ENCODE measurements at places on chromosomes 3 and 15. TPM values are rescaled to one million over a fixed set of nuclear protein-coding genes. Genes with fewer than 3 reads are reported as not detected.

The KLHL40 gene
- total RNA-seq = not detected

The HCLS1 gene
- 33.8 TPM for total RNA-seq

The IGF2BP2 gene
- total RNA-seq = 4.1 TPM

The FRMD5 gene
- 0.33 TPM for total RNA-seq

The FBXO45 gene
- 7.5 TPM for total RNA-seq

The RHOV gene
- total RNA-seq = not detected

The ADAMTS9 gene
- total RNA-seq = 105 TPM

The POLQ gene
- 0.48 TPM for total RNA-seq

The IGSF10 gene
- 2.2 TPM for total RNA-seq

The MORC1 gene
- not detected for total RNA-seq

The CCR9 gene
- total RNA-seq = not detected

- no peak for DNase-seq
These were observed 13.6 kb upstream of the AHSG start for GRCh38 chr3:186599142-186599784.

DNA sequence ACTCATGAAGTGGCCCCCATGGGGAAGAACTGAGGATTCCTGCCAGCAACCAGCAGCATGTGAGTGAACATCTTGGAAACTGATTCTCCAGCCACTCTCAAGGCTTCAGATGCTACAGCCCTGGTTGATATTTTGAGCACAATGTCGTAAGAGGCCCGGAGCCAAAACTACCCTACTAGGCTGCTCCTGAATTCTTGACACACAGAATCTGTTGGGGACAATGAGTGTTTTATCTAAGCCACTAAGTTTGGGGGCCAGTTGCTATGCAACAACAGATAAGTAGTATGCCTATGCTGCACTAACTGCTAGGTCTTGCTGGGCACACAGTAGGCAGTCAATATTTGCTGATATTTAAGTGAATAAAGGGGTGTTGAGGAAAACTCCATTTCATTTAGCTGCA lies 89.9 kb upstream of the CHL1 start:
- DNase-seq = no peak

DNA sequence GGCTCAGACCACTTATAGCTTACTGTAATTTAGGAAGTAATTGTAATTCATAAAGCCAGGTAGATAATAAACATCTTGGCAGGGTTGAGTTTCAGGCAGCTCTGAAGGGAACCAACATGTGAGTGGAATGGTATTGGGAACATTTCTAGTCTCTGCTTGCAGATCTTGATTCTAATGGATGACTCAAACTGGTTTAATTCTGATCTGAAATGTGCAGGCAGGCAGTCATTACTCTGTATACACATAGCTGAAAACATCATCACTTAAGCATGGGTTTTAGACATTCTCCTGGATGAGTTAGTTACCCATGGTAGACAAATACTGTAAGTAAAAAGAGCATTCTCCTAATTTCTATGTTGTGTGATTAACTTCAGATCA lies 317.0 kb upstream of the TPRG1 start:
- DNase-seq = no peak

DNA sequence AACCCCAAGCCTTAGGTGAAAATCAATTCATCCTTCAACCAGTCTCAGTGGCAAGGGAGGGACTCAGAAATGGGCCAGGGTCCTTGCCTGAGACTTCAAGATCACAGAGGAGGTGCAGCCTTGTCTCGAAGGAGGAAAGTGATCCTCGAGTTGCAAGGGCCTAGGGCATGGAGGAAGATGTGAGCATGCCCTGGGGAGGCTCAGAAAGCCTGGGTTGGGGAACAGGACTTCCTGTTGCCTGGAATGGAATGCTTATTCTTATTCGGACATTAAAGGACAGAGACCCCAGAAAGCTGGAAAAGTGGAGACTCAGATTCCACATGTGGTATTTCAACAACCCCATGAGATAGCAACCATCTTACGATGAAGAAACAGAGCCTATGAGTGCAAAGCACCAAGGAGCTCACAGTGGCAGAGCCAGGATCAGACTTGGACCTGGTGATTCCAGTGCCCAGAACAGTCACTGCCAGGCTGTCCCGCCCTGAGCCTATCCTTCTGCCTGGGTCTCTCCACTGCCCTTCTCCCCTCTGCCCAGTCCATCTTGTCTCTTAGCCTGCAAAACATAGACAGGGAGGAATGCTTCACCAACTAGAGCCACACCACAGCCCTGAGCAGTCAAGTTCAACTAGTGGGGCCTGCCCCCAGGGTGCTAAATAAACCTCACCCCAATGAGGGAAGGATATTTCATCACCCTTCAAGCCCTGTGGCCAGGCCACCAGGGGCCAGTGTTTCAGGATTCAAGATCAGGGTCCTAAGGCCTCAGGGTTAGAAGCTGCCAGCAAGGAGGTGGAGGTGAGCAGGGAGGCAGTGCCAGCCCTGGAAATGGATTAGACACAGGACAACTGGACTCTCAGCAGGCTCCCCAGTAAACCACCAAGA lies 21.9 kb downstream of the DAPK2 start:
- no peak for DNase-seq

GRCh38 chr15:64717735-64718495 lies 57.5 kb downstream of the RBPMS2 start:
- DNase-seq = no peak

GRCh38 chr15:69657626-69658025 lies 205.0 kb downstream of the RPLP1 start:
- DNase-seq = no peak

DNA sequence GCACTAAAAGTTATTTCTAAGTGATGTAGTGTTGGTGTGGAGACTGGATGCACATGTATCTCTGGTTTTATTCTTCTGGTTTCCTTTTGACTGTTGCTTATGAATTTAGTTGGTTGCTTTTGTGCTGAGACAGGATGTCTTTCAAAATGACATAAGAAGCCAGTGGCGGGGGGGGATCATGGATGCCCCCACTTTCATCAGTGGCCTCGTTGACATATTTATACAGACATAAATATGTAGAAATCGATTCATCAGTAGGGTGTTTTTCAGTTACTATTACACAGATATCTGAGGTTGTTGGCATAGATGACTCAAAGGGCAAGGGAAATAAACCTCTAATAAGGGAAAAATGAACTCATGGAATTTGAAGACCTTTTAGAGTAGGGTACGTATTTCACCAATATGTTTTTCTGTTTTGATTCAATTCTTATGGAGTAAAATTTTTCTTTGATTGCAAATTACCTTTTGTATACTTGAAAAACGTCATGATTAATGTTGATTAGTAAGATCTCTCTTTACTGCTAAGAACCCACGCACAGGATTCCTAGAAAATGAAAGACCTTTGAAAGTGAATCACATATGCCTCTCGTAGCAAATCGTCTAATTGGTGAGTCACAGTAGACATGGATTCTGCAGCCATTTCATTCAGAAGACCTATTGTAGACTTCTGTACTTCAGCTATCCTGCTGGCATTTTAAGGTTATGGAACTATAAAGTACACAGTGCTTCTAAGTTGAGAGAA lies 97.4 kb upstream of the RBMS3 start:
- no peak for DNase-seq

DNA sequence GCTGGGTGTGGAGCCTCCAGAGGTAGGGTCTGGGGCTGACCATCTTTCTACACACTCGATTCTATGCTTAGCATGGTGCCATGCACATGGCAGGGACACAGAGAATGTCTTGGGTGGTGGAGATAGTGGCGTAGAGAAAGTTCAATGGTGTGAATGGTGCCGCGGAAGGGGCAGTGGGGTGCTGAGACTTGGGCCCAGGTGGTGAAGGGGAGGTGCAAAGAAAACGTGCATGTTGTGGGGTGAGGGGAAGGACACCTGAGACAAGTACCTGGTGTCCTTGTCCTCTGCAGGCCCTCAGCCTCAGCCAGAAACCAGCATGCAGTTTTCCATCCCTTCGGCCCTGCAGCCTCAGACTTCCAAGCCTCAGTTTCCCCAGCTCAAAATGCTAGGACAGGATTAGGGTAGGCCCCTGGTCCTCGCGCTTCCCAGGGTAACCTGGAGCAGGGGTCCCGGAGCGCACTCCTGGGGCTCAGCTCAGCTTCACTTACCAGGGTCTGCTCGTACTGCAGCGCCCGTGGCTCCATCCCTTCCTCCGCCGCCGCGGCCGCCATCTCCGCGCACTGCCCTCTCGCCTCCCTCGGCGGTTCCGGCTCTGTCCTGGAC lies 375 bp downstream of the CLCN2 start:
- peak; percentile 77 for DNase-seq

- DNase-seq = no peak
These were observed 37.3 kb downstream of the CACNA2D2 start for GRCh38 chr3:50466177-50466576.

- peak; percentile 79 for DNase-seq
These were observed 739 bp upstream of the AMOTL2 start for GRCh38 chr3:134374791-134375581.

DNA sequence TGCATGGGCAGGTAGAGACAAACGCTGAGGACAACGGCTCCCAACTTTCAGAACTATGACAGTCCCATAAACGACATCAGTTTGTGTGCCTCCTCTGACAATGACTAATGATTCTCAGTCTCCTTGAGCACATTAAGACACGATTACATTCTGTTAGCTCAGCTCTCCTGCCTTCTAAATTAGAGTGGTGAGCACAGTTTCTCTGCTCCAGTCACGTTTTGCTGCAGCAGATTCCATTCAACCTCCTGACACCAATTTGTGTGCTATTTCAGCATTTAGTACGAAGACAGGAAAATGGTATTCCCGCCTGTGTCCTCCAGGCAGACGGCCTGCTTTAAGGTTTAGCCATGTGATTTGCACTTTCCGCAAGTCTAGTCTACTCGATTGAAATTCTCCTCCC lies 458.4 kb upstream of the CFAP20DC start:
- DNase-seq = no peak

DNA sequence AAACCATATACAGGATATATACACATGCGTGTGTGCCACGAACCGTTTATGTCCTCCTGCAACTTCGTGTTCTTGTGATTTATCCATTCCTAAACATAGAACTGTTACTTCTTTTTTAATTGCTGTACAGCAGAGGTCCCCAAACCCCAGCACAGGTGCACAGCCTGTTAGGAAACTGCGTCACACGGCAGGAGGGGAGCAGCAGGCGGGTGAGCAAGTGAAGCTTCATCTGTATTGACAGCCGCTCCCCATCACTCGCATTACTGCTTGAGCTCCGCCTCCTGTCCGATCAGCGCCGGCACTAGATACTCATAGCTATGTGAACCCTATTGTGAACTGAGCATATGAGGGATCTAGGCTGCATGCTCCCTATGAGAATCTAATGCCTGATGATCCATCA lies 34.9 kb upstream of the NRROS start:
- no peak for DNase-seq

GRCh38 chr3:168081171-168081771 lies 14.5 kb downstream of the GOLIM4 start:
- DNase-seq = no peak

DNA sequence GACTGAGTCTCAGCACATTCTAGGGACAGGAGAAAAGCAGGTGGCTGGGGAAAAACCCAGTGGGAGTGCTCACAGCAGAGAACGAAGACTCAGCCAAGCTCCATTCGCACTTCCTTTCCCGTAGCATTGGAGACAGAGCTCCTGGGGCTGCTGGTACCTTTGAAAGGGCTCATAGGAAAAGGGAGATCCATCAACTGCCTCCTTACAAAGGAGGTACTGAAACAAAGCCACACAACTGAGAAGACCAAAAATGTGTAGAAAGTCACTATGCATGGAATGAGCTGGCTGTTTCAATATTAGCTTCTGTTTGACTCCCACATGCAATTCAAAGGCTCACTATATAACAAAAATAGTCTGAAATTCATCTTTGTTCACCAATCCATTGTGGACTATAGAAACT lies 16.9 kb downstream of the STIMATE start:
- no peak for DNase-seq

GRCh38 chr3:43266995-43267394 lies 19.3 kb upstream of the SNRK start:
- DNase-seq = no peak

DNA sequence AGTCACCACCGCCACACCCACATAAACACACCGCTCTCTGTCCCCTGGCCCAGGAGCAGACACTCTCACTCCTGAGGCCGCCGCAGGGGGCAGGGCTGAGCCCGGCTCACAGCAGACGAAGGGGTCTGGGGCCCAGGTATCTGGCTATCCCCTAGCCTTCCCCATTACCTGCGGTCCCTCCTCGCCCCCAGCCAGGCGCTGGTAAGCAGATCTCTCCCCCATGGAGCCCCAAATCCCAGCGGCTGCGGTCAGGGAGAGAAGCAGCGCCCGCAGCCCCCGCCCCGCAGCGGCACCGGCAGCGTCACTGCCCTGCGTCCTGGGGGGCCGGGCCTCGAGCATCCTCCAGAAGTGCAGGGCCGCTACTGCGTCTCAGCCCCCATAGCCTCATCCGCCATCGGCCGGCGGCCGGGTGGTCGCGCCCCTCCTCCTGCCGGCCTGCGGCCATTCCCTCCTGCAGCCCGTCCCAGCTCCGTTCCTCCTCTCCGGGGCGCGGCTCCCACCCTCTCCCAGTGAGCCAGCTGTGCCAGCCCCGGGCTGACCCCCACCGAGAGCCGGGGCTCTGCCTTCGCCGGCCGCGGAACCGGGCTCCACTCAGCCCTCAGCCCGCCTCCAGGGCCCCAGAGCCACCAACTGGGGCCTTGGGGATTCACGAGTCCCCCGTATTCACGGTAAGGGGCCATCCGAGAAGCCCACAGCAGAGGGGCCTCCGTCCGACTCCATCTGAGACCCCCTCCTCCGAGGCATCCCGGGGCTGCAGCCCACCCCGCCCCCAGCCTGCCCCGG lies 13.1 kb downstream of the TNK2 start:
- no peak for DNase-seq

DNA sequence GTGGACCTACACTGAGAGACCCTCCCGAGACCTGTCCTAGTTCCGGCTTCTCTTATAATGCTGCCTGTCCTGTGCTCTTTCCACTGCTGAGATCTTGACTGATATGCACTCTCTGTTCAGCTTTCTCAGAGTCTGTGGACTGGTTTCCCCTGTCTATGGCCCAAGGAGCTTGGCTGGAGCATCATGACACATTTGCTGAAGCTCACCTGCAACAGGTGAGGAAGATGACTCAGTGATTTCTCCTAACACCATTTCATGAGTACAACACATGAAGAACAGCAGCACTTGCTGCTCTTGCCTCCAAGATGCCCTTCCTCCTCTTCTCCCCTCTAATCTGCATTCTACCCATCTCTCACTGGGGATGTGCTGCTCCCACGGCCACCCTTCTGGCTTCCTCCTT lies 92.1 kb downstream of the DUT start:
- DNase-seq = no peak

GRCh38 chr15:84631706-84632272 lies 22.3 kb downstream of the WDR73 start:
- peak; percentile 5 for DNase-seq

DNA sequence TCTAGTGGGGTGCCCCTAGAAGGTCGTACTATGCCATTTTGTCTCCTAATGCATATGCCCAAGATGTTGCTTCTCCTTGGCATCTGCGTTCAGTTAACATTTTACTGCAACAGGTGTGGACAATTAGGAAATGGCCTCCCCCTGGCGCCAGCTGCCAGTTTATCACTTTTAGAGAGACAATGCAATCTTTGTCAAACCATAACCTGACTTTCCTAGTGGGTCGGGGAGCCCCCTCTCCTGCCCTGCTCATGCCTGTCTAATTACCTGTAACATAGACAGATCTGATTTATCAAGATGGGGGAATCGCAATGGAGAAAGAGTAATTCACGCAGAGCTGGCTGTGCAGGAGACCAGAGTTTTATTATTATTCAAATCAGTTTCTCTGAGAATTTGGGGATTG lies 353.7 kb upstream of the SGO1 start:
- no peak for DNase-seq
